ENCODE measurements at places on chromosomes 3 and 15.

GRCh38 chr15:72197460-72198355, at the start of gene GRAMD2A:
TSS of gene GRAMD2A (minus strand) at chr15:72197787.
- no peak for DNase-seq

DNA sequence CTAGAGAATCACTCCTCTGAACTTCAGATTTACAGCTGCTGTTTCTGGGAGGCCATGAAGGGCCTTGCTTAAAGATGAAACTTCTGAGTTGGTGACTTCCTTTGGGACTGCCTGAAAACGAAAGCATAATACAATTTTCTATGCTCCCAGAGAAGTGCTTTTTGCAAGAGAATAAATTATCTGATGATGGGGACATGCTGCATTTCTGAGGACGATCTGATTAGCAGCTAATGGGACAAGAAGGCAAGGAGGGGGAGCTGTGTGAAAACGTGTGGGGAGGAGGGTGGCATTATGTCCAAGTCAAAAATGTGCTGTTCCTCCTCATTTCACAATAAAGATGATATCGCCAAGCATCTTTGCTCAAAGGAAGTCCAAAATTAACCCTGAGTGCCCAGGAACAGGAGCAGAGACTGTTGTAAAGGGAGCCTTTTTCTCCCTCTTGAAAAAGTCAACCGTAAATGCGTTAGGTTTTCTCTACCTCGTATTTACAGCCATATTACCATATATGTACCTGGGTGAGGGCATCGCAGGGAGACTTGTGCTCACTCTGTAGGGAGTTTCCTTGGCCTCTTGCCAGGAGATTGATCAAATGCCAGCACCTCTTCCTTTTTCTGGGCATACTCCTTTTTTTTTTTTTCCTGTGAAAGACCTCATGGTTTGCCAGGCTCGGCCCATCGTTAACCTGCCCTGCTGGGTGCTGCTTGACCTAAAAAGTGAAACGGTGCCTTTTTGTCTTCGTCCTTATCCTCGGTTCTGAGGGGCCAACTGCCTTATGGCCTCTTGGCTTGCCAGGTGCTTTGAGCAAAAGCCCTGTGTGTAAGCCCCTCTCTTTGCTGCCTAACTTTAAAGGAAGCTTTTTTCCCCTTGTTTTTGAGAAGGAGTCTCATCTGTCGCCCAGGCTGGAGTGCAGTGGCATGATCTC, 11.5 kb downstream of the ITPR1 start:
- DNase-seq = no peak

DNA sequence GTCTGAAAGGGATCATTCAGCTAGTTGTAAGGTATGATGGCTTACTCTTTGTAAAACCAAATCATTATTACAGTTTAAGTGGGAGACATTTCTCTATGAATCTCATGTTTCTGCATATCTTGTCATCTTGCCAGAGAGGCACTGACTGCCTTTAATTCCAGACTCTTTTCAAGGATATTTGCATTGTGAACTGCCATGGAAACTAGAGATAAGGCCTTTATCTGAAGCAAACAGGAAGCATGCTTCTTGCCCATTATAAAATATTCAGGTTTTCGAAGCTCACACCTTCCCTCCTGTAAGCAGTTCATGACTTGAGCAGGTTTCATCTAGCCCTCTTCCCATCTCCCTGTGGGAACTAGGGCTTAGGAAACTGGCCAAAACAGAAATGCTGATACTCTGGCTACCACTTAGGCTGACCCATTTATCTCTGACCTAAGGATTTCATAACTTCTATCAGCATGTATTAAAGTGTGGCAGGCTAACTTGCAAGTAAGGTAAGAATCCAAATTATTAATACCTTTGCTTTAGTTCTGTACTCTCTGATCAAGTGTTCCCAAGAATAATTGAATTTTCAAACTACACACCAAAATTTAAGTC, 326.6 kb upstream of the ALCAM start:
- DNase-seq = no peak

DNA sequence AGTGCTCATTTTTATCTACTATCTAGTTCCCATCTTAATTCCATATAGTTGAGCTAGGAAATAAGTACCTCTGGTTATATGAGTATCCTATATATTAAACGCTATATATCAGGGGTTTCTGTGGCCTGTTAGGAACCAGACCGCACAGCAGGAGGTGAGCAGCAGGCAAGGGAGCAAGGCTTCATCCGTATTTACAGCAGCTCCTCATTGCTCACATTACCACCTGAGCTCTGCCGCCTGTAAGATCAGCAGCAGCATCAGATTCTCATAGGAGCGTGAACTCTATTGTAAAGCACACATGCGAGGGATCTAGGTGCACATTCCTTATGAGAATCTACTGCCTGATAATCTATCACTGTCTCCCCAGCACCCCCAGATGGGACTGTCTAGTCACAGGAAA, 23.0 kb downstream of the GSK3B start:
- DNase-seq = no peak

Measured in activated CD8-positive, alpha-beta memory T cell treated with anti-CD3 and anti-CD28 coated beads for 1 hour (primary cell).